Left ventricle myocardium inferior (tissue), 1 donor: ENCODE measurements at places on chromosomes 3 and 15. TPM values are rescaled to one million over a fixed set of nuclear protein-coding genes. Genes with fewer than 3 reads are reported as not detected.
A peak's percentile ranks its signal among the peaks of the same experiment; 100 is the strongest.

- no peak for DNase-seq
Measured at GRCh38 chr3:69130689-69131088, 8.3 kb upstream of the LMOD3 start.

GRCh38 chr15:47206358-47206978 lies 510.8 kb upstream of the SEMA6D start:
- DNase-seq = no peak

- no peak for DNase-seq
Measured at GRCh38 chr3:36416599-36416998, 36.3 kb downstream of the STAC start.

GRCh38 chr15:27730868-27731267 lies 368.2 kb downstream of the OCA2 start:
- no peak for DNase-seq

- DNase-seq = no peak
Measured at GRCh38 chr3:16504242-16504641, 9.3 kb downstream of the RFTN1 start.

DNA sequence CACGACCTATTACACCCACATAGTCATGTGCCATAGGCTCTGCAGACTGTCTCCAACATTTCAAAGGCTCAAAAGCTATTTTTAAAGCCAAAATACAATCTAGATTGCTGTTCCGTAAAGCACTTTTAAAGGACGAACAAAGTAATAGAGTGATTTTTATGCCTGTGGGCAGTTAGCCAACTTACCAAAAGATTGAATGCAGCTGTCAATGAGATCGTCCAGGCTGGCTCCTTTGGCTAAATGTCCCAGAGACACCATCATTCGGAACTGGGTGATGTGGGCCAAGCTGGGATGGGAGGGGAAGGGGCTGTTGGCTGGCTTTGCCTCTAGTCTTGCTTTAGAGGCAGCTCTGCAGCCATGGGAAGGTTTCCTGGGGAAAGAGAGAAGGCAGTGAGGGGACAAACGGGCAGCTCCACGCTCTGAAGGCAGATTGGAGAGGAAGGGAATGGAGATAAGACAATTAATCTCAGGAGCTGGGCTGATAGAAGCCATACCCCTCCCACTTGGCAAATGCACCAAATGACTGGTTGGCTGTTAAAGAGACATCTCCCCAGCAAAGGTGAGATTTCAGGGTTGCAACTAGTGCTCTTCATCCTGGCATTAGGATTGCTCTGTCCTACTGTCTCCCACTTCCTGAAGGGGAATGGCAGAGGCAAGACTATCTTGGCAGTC lies 4.8 kb downstream of the RASGRP1 start:
- DNase-seq = no peak

GRCh38 chr3:53169045-53169831 lies 8.2 kb downstream of the PRKCD start:
- DNase-seq = no peak

DNA sequence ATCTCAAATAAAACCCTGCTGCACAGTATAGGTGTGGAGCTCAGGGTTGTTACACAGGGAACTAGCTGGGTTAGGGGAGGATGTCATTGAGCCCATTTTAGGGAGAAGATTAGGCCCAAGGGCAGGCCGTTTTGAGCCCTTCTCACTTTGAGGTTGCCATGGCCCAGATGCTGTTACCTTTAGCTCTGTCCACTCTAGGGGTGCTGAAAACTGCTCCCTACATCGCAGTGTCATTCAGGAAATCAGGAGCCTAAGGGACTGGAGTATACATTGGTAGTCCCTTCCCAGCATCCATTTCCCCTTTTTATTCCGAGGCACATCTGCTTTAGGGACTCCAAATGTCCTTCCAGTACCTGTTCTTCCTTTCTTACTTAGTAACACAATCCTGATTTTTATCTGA lies 79.0 kb upstream of the SELENOK start:
- DNase-seq = no peak

DNA sequence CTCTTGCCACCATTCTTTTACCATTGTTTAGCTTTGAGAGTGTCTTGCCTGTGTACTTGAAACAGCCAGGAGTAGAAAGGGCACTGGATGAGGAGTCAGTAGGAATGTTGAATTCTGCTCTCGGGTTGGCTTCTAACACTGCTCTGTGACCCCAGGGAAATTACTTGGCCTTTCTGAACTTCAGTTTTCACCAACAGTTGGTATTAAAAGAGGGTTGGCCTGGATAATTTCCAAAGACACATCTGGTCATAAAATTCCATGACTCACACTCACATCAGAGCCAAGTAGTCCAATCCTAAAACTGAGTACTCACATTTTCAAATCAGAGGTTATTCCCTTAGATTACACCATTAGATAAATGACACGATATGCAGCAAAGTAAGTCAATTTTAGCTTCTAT lies 141.6 kb downstream of the ECT2 start:
- DNase-seq = no peak

- DNase-seq = no peak
Measured at GRCh38 chr15:38557921-38558320, 6.7 kb downstream of the RASGRP1 start.

DNA sequence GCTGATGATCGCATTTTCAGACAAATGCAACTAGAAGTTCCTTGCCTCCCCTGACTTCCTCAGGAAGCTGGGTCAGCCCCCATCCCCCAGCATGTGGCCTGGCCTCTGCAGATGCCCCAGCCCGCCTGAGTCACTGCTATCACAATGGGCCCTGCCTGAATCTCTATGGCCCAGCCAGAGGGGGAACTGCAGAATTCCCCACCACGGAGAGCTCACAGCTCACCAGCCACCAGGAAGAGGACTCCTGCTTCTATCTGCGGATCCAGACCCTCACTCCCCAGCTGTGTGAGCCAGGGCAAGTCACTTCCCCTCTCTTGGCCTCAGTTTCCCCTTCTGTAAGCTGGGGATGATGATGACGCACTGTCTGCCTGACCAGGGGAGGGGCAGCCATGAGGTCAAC lies 6.9 kb downstream of the PLXND1 start:
- peak; percentile 71 for DNase-seq

GRCh38 chr3:144548346-144548745 lies 576.7 kb downstream of the DIPK2A start:
- DNase-seq = no peak

GRCh38 chr15:25838871-25839195 lies 24.3 kb downstream of the ATP10A start:
- no peak for DNase-seq

- DNase-seq = no peak
Measured at GRCh38 chr15:58136731-58137130, 1.4 kb upstream of the AQP9 start.

- no peak for DNase-seq
Measured at GRCh38 chr3:165549037-165549436, 288.2 kb downstream of the BCHE start.

DNA sequence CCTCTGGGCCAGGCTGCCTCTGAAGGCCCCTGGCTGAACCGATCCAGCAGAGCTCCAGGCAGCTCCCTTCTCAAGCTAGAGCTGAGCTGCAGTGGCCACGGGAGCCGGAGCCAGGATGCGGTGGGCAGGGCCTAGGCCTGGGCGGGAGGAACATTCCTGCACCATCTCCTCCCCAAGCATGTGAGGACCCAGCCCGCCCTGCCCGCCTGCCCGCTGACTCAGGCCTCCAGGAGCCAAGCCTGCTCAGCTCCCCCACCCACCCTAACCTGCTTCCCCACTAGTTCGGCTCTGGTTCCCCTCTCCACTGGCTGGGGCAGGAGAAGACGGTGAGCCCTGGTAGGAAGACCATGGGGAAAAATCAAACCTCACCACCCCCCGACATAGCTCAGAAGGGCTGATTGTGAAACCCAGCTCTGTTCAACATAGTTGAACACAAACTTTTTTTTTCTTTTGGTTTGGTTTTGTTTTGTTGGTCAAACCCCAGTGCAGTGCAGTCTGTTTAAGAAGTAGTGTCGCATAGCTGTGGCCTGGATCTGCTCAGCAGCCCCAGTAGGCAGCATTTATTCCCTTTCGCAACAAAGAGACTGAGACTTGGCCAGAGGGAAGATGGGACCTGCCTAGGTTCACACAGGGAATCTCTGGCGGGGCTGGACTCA lies 13.5 kb downstream of the SNX33 start:
- peak; percentile 86 for DNase-seq

- no peak for DNase-seq
Measured at GRCh38 chr15:101464256-101464998, 25.1 kb downstream of the PCSK6 start.

DNA sequence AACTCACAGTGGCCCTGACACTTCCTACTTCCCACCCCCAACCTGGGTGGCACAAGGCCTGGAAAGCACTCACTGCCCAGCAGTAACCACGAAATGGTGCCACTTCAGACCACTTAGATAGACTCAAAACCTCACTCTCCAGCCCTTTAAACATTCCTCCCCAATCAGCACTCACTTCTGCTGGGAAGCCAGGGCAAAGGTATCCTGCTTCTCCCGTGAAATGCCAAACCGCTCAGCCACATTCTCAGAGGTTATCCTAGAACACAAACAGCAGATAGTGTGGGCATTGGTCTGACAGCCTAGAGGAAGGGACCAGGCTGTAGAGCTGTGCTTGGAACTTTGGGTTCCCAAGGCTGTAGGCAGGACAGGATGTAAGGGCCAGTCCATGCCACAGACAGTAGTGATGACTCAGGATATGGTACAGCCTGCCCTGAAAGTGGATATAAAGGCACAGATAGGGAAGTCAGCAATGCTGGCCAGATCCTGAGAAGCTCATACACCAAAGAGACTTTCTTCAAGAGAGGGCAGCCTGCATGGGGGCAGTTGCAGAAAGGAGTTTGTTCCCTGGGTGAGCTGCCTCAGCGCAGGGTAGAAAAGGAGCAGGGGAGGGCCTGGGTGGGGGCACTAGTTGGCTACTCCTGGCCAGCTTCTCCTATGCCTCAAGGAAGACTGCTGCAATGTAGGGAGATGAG lies 9.2 kb downstream of the ACAA1 start:
- no peak for DNase-seq

DNA sequence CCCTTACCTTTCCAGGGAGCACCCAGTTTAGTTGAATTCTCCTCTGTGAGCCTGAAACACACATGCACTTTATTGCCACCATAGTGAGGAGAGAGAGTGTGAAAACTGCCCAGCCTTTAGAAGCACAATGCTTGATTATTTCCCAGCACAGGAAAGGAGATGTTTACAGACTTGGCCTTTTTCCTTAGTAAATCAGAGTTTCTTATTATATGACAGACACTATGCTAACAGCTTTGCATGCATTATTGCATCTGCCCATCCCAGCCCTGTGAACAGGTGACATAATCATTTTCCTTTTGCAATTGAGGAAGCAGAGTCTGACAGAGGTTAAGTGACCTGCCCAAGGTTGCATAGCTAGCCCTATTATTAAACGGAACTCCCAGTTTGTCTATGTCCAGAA lies 36.5 kb downstream of the CAPN3 start:
- no peak for DNase-seq

DNA sequence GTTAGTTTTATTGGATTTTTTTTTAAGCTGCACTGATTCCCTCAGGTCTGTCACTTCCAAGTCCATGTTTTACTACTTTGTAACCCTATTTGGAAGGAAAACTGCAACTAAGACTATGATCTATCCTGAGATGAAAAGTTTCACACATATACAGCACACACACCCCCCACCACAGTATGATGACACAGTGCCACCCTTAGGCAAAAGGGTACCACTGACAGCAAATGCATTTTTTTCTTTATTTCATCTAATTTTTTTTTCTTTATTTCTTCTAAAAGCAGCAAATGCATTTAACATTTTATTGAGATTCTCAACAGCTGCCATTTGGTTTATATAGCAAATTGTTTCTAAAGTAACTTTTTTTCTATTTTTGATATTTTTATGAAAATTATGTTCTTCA lies 21.2 kb downstream of the NGRN start:
- no peak for DNase-seq

DNA sequence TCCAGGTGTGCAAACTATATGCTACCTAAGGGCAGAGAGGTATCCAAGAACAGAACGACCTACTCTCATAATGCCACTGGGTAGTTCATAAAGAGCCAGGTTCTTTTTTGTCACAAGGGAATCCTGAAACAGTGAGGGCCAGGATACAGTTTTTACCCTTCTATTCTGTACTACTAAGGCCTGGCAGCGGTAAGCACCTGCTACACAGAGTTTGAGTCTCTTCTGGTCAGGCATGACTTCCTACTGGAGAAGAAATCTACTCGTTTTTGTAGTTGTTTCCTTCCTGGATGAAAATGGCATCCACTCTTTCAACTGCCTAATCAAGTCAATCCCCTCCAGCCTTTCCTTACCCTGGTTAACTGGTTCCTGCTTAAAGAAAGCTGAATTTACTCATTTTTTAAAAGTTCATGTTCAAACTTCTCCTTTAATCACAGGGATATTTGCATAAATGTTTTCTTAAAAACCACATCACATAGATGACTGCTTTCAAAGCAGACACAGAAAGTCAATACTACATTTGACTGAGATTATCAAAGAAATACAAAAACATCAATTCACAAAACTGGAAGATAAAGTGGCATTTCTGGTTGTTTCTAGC lies 40.0 kb downstream of the MAP4 start:
- DNase-seq = no peak

GRCh38 chr3:101814835-101815234 lies 34.5 kb upstream of the NFKBIZ start:
- no peak for DNase-seq

GRCh38 chr3:45691842-45692241 lies 2.6 kb downstream of the SACM1L start:
- DNase-seq = no peak

DNA sequence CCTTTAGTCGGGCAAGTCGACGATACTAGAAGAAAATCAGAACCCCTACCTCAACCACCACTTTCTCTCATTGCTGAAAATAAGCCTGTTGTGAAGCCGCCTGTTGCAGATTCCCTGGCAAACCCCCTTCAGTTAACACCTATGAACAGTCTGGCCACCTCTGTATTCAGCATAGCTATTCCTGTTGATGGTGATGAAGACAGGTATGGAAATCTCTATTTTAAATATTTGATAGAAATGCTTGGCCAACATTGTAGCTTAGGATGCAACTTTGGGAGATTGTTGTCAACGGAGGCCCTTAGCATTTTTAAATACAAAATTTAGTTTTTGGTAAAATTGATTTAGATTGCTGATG lies 3.0 kb downstream of the TSC22D2 start:
- DNase-seq = no peak

DNA sequence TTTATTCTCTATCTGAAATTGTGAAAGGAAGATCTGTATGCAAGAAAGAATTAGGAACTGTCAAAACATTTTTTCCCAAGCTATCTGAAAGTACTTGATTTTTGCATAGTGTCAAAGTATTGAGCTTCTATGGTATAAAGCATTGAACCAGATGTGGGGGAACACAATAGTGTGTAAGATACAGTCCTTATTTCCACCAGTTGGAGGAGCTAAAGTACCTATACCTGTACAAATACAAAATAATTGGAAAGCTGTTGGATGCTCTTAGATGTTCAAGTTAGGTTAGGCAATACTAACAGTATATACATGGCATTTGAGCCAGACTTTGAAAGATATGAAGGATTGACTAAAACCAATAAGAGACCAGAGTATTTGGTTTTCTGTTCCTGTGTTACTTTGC lies 148.4 kb downstream of the B3GALNT1 start:
- no peak for DNase-seq

- no peak for DNase-seq
Measured at GRCh38 chr3:61719278-61719977, 158.1 kb downstream of the PTPRG start.

- DNase-seq = no peak
Measured at GRCh38 chr3:130428871-130429712, 83.6 kb downstream of the COL6A5 start.

The ATP10A gene
- total RNA-seq = 0.58 TPM

The XYLB gene
- 0.91 TPM for total RNA-seq

The SLC24A5 gene
- total RNA-seq = not detected

The SLC22A14 gene
- not detected for total RNA-seq

The PRR23B gene
- not detected for total RNA-seq

The GPR176 gene
- 1.6 TPM for total RNA-seq

The SPATA12 gene
- not detected for total RNA-seq

The EOMES gene
- total RNA-seq = 0.14 TPM

The TNFAIP8L3 gene
- 6.0 TPM for total RNA-seq

The PLA1A gene
- total RNA-seq = 2.8 TPM

The EFCAB12 gene
- total RNA-seq = not detected
